ENCODE measurements at places on chromosomes 11 and 22.

- DNase-seq: no peak
These were observed 16.7 kb downstream of the SSH3 start for GRCh38 chr11:67320011-67320410.

DNA sequence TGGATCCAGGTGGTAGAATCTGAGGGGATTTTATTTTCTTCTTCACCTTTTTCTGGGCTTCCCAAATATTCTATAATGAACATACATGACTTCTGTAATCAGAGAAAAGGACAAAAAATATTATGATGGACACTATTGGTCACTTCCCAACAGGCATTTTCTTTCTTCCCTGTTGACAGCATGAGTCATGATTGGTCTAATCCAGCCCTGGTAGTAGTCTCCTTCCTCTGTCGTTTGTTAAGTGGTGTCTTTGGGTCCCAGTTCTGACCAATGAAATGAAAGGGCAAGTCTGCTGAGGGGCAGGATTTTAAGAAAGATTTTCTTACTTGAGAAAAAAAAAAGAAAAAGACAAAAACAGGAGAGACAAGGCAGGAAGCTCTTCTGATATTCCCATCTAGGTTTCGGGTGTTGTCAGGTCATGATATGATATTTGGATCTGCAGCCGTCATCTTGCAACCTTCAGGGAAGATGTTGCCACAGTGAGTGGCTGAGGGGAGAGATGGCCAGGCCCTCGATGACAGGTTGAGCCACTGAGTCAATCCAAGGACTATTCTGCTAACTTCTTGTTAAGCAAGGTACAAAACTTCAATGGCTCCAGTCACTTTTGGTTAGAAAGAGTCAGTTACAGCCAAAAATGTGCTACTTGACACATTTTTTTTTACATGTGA, 23.3 kb upstream of the PLEKHB1 start:
- no peak for DNase-seq

GRCh38 chr11:105057432-105057831, 12.3 kb upstream of the CARD16 start:
- DNase-seq: no peak

DNA sequence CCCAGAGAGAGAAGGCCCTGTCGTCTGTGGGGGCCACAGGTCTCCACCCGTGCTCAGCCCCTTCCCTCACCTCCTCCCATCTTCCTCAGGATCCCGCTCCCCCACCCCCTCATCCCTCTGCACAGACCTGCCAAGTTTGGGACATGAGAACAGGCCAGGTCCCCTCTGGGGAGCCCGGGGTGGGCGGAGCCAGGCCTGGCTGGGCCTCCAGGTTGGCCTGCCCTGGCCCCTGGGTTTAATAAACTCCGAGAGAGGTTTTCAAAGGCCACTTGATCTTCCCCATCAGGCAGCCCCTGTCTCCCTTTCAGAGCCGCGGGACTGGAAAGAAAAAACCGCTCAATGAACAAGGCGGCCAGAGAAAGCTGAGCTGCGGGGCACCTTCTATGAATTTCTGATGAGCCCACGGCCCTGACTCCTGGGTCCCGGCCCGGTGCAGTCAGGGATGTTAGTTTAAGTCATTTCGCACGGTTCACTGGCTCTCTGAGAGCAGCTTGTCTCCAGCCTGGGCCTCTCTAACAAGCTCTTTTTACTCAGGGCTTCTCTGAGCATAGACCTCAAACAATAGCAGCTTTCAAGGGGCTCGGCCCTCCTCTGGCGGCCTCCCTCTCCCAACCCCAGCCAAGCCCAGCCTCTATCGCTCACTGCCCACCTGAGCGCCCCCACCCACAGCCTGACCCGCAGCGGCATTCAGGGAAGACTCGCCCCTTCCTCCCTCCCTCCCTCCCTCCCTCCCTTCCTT, 64.8 kb downstream of the RPUSD4 start:
- DNase-seq: peak; percentile 39

GRCh38 chr11:130170345-130170744, 10.8 kb downstream of the ST14 start:
- DNase-seq: no peak

DNA sequence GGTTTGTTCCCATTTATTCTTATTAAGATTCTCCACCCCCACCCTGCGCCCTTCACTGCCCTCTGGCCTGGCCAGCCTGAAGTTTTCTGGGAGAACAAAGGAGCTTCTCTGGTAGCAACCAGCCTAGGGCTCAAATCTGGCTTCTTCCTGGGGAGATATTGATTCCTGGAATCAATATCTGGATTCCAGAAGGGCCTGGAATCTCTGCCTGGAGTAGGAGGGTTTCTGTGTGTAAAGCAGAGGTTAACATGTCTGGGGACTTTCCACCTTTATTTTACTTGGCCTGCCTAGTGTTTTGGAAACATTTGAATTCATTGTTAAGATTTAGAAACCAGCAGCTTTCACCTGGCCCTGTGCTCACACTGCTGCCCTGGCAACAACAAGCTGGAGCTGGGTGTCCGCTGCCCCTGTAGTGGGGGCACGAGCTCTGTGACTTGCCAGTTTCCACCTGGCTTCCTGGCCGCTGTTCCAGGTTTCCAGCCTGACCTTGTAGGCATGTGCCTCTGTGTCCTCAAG, 5.5 kb downstream of the C11orf91 start:
- no peak for DNase-seq

- peak; percentile 87 for DNase-seq
These were observed 35.8 kb downstream of the MAML2 start for GRCh38 chr11:96306933-96307775.

- DNase-seq: no peak
These were observed 8.6 kb downstream of the TTLL1 start for GRCh38 chr22:43080616-43081015.

DNA sequence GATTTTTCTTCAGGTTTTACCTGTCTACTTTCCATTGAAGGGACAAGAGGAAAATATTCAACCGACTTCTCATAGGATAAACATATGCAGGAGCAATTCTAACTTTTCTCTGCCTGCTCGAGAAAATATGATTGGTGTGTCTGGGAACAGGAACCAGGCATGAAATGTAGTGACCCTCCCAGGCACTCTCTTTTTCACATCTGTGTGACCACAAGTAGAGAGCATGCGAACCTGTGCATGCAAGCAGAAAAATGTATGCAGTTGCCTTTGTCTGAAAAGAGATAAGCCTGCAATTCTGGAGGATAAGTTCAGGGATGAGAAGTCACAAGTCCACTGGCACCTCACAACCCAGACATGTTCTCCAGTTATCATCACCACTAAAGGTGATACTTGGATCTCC, 583.5 kb upstream of the FAT3 start:
- DNase-seq: no peak
